ENCODE measurements at places on chromosomes 7 and 10. TPM values are rescaled to one million over a fixed set of nuclear protein-coding genes. Genes with fewer than 3 reads are reported as not detected.

The BAIAP2L1 gene
- 1.8 TPM for total RNA-seq

The TACC2 gene
- total RNA-seq, result 60.7 TPM

The PTPRE gene
- total RNA-seq, result 41.3 TPM

DNA sequence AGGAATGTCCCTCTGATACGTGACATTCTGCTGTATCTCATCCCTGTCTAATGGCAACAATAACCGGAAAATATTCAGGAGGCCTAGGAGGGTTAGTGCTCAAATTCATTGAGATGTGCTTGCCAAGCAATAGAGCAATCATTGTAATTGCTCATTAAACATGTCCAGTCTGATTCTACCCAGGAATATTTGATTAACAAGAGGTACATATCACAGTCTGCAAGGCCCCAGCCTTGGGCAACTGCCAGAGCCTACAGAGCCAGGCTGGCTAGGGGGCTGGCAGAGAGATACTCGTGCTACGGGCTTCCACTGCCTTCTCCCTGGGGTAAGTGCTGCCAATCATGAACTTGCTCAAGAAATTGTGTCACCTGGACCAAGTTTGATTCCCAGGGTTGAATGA is 99.1 kb downstream of the ALOX5 start:
- DNase-seq, result no peak
- no peaks in the 10 kb centered on the region for H3K27me3 ChIP-seq
- H3K36me3 ChIP-seq, result no peaks in the 10 kb centered on the region
- H3K27ac ChIP-seq, result no peak overlapping the region
- no peaks in the 10 kb centered on the region for H3K4me1 ChIP-seq
- no peak overlapping the region for H3K4me3 ChIP-seq

- H3K4me3 ChIP-seq, result no peak overlapping the region
- no peak for DNase-seq
- H3K4me1 ChIP-seq, result no peaks in the 10 kb centered on the region
- no peaks in the 10 kb centered on the region for H3K36me3 ChIP-seq
These were observed 6.7 kb upstream of the ADAM12 start for GRCh38 chr10:126394948-126395347.

DNA sequence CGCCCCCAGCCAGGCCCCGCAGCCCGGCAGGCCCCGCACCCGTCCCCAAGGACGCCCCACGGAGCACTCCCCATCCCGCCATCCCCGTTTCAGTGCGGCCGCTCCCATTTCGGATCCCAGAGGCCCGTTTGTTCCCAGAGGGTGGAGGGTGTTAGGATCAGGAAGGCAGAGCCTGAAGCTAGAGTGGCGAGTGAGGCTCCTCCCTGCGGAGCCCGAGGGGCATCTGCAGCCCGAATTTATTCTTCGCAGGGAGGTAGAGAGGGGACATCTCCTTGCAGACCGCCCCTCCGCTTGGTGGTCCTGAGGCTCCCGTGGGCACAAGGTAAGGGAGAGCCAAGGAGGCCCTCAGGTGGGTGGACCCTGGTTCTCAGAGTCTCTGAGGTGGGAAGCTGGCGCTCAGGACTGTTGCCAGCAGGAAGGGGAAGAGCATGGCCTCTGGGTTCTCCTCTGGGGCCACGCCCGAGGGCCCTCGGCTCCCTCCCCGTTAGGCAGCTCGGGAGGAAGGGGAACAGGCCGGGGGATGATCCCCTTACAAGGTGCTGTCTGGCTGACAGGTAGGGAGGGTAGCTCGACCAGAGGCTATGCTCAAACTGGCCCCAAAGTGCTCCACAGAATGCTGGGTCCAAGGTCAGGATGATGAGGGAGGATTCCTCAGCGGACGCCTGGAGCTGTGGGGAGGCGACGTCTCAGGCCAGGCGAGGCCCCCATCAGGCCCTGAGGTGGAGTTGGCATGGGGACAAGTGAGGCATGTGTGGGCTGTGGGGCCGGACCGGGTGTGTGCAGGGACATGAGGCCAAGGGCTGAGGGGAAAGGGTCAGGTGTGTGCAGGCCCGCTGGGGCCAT is 17.4 kb downstream of the POLL start:
- DNase-seq, result no peak
- H3K36me3 ChIP-seq, result no peaks in the 10 kb centered on the region
- no peaks in the 10 kb centered on the region for H3K27me3 ChIP-seq
- no peaks in the 10 kb centered on the region for H3K4me1 ChIP-seq
- no peak overlapping the region for H3K4me3 ChIP-seq

- DNase-seq, result no peak
- peaks cover 8% of the 10 kb centered on the region for H3K4me1 ChIP-seq
- H3K27ac ChIP-seq, result no peak overlapping the region
- H3K4me3 ChIP-seq, result no peak overlapping the region
These were observed 42.3 kb downstream of the ENTPD1 start for GRCh38 chr10:95798096-95798855.

Measured in aorta (tissue), 5 donors.